Osteoblast (primary cell): ENCODE measurements at places on chromosomes 1 and 21.

DNA sequence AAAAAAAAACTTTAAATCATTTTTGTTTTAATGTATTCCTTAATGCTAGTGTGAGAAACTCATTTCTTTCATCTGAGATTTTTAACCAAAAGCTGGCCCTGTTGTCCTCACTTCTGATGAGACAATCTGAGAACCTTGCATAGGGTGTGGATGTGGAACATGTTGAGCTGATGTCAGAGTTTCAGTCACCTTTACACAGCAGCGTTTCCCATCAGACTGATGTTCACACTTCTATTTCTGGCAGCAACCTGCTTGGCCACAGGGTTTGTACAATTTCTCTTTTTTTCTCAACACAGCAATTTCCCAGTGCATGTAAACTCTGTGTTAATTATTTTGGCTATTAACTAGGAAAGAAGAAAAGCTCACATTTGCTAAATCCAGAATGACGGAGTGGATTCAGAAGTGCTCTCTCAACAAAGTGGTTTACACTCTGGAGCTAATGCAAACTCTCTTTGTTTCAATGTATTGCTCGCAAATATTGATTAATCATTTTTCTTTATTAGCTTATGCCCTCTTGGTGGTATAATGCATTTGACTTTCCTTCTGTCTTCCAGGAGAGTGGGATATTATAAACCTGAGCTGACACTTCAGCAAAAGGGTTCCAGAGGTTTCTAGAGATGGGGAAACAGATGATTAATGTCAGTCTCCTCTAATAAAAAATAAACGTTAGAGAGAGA lies 70.5 kb upstream of the HSPA13 start:
- DNase-seq: no peak

DNA sequence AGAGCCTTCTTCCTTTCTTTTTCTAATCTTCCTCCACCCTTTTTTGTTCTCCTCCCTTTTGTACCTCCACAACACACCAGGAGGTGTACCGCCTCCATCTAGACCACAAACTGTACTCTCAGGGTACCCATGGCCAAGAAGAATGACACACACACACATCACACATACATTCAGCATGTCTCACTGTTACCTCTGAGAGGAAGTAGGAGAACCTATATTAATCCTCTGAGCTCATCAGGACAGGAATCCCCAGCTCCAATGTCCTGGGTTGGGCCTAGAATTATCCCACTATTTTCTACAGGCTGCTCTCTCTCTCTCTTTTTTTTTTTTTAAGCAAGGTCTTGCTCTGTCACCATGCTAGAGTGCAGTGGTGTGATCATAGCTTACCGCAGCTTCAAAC lies 36.7 kb downstream of the ATP2B4 start:
- peak; percentile 94 for DNase-seq

DNA sequence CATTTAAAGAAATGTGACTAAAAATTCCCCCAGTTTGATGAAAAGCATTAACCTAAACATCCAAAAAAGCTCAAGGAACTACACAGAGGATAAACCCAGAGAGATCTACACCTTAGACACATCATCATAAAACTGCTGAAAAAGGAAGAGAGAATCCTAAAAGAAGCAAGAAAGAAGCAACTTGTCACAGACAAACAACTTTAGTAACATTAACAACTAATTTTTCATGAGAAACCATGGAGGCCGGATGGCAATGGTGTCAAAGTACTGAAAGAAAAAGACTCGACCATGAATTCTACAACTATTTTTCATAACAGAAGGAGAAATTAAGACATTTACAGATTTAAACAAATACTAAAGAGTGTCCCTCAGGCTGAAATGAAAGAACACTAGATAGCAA lies 17.7 kb downstream of the ZNF644 start:
- DNase-seq: no peak

- DNase-seq: peak; percentile 52
Observed at GRCh38 chr1:91730801-91731732, 154.9 kb downstream of the TGFBR3 start.

DNA sequence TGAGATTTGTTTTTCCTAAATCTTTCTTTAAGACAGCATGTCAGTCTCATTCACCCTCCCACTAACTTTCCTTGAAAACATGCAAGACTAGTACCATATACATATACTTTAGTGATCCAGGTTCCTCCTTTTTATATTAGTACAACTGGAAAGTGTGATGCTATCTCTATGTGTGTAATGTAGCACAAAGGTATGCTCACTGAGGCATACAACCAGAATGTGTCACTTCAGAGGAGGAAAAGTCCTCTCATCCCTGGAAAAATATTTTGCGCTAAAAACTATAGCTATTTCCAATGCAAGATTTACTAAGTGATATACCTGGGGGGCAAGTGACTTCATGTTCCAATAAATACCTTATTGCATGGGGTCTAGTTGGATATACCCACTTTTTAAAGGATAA lies 45.9 kb downstream of the BARHL2 start:
- DNase-seq: no peak

DNA sequence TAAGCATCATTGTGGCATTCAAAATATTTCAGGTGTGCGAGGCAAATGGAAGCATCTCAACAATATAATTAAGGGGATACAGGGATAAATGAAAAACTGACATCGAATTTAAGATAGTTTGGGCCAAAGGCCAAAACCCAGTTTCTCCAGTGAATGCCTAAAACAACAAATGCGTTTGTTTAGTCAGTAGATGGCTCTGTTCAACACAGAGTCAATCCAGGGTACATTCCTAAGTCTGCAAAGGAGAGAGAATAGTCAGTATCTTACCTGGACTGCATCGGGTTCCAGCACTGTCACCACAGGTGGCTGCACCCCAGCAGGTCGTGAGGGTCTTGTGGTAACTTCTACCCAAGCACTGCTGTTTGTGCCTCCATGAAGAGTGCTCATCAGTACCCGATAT lies 321.1 kb downstream of the KCTD3 start:
- DNase-seq: no peak
